ENCODE measurements at places on chromosomes 2 and 18.

- DNase-seq: no peak
These were observed 1.4 kb upstream of the TMEM178A start for GRCh38 chr2:39664232-39664887.

GRCh38 chr2:218398437-218399390 is 954 bp upstream of the CTDSP1 start:
- DNase-seq: peak; percentile 51

GRCh38 chr2:120750488-120751210 is 15.0 kb downstream of the GLI2 start:
- no peak for DNase-seq

DNA sequence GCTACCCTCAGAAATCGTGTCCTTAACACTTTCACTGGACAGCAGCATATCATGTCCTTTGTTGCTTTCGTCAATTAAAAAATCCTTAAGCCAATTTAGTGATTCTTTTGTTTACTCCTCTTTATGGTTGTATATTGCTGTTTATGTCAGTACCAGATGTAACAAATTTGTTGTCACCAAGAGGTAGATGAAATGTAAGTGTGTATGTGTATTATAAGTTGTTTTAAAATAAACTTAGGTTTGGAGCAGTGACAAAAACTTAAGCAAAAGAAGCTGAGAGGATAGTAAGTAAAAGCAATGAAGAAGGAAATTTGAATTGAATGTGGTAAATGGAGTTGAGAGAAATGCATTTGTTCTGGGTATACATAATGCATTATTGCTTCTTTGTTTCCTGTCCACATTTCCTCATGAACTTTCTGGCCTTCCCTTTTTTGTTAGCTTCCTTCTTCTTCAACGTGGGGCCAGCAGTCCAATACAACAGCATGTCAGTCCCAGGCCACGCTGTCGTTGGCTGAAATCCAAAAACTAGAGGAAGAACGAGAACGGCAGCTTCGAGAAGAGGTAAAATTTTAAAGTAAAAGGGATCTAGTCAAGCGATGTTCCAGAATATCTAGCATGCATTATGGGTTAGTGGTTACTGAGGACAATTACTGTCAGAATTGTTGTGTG is 30.5 kb upstream of the SNORC start:
- no peak for DNase-seq

DNA sequence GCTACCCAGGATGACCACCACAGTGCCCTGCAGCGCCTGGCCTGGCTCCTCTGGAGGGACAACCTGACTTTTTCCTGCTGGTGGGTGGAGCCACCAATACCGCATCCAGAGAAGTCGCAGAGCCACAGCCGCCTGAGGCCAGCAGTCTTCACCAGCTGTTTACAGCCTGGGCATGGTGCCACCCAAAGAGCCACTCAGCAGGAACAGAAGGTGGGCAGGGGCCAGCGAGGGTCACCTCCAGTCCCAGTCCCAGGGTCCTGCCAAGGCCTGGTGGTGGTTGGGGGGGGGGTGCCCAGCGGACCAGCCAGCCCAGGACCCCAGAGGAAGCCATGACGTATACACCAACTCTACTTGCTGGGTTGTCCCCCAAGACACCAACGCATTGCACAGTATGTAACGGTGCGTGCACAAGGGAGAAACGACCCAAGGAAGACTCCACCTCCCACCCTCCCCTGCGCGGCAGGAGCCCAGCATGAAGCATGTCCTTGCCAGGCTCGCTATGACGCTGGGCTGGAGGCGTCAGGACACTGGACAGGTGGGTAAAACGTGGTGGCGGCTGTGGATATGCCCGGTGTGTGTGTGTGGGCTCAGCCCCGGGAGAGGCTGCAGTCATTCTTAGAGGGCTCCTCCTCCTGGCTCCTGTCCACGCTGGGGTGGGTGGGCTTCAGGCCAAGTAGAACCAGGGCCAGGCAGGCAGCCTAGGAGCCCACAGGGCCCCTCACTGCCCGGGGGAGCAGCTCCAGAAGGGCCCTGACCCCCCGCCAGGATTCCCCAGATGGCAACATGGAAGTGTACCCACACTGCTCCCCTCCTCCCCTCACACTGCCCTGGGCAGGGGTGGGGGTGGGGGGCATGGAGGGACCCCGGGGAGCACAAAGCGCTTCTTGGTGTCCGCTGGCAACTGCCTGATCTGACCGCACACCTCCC is 49.3 kb downstream of the HS6ST1 start:
- DNase-seq: no peak

- no peak for DNase-seq
These were observed 16.4 kb upstream of the MAP3K20 start for GRCh38 chr2:173059292-173059691.

DNA sequence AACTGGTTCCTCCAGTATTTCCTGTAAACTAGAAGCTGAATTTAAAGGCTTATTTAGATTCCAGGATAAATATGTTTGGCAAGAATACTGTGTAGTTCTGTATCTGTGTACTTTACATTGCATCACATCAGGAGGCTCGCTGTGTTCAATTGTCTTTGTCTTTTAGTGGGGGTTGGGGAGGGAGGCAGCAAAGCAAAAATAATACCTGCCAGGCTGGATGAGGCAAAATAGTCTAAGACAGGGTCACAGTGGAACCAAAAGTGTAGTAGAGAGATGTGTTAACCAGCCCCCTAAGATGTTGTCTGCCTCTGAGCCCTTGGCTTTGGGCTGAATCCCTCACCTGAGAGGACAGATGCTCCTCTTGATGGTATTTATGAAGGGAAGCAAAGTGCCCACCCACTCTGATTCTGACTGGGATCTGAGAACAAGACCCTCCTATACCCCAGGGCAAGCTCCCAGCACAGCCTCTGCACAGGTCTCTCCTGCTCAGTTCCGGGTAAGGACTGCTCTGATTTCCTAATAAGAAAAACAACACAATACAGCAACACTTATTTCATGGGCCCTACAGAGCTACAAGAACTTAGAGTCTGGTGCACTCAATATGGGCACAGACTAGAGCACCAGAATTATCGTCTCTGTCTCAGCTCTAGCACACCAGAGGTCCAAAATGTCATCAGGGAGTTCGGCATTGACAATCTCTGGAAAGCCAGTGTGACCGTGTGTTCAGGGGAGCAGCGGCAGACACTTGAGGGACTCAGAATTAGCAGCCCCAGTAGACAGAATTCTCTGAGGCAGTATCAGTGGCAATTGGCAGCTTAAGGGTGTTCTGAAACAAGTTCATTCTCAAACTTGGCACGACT is 7.2 kb upstream of the AFTPH start:
- DNase-seq: no peak

DNA sequence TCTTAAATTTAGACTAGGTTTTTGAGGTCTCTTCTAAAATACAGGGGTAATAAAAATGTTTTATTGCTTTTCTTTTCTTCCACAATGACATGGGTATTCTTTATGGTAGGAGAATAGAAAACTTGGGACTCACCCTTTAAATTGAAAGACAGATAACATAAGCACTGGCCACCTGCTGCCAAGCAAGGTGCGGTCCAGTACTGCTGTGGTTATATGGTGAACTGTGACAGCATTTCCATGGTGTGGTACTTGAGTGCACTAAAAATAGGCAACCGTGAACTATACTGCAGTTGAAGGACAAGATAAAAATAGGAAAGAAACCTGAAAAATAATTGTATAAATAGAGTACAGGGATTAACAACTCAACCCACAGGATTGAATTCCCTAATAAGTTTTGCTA is 54.4 kb upstream of the GRB14 start:
- DNase-seq: no peak

DNA sequence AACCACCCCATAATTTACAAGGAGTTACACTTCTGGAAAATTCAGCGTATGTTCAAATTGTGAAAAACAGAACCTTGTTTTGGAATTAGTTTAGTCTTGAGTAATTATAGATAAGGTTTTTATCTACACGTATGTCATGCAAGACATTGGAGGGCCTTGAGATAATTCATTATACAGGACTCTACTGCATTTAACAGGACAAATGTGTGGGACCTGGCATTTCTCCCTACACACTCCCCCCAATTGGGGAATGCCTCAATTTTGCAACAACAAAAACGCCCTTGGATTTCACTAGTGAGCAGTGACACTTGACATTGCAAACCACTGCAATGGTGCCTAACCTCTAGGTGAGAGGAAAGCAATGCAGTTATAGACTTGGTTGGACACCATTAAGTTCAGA is 11.4 kb downstream of the SLC1A4 start:
- DNase-seq: no peak

- peak; percentile 51 for DNase-seq
These were observed 759 bp downstream of the PPP4R3B start for GRCh38 chr2:55616551-55617174.

DNA sequence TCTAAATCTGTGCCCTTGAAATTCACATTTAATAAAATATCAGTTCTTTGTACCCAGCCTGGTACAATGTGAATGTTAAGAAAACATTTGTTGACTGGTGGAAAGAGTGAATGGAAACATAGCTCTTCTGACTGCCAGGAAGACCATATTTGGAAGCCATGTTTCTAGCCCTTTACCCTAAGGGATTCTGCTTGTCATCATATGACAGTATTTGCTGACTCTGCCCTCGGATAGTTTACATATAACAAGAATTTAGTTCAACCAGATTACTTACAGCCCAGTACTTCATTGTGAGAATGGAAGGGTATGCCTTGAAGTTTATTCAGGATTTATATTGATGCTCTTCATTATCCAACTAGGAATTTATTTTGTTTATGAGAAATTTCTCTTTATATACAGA is 13.8 kb upstream of the KCNS3 start:
- no peak for DNase-seq

GRCh38 chr2:38146907-38147307 is 71.0 kb upstream of the CYP1B1 start:
- DNase-seq: no peak

DNA sequence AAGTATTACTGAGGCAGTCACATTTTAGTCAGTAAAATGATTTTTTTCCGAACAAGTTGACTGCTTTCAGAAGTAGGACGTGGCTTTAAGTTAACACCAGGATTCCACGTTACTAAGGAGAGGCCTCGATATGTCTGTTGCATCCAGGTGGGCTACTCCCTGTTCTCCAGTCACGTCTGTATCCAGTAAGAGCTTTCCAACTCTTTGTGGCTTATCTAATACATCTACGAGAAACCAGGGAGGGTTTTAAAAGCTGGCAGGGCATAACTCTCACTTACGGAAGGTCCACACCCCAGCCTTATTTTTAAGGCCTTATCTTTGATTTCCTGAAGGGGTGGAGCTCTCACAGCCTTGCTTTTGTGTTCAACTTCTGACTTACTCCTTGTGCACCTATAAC is 99.2 kb downstream of the SLC8A1 start:
- DNase-seq: no peak

- no peak for DNase-seq
These were observed 55.3 kb upstream of the HK2 start for GRCh38 chr2:74778381-74779264.

GRCh38 chr18:35694808-35695207 is 113.3 kb downstream of the GALNT1 start:
- no peak for DNase-seq

DNA sequence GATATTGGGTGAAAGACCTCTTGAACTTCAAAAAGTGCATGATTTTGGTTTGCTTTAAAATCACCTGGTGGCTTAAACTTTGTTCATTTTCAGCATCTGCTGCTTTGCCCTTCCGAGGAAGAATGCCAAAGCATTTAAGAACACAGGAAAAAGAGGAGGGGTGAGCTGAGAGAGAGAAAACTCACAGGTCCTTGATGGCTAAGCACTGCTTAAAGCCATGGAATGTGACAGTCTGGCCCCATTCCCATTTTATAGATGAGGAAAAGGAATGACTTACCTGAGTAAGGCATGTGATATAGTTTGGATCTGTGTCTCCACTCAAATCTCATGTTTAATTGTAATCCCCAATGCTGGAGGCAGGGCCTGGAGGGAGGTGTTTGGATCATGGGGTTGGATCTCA is 58.1 kb downstream of the KCNS3 start:
- DNase-seq: no peak

DNA sequence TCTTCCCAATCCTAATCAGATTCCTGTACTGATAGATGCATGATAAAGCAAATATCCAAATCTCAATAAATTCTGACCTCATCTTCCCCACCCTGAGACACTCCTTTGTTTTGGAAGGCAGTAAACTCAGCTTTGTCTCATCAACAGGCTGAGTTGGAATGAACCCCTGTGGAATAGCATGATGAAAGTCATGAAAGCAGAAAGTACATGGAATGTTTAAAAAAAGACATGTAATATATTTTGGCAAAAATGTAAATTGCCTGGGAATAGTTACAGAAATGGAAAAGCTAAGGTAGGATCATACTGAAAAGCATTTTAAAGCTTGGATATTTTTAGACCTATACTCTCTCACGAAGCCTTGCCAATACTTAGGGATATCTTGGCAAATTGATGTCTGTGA is 468.7 kb upstream of the CDH7 start:
- no peak for DNase-seq

- DNase-seq: no peak
These were observed 19.7 kb upstream of the STPG4 start for GRCh38 chr2:47174733-47175361.

DNA sequence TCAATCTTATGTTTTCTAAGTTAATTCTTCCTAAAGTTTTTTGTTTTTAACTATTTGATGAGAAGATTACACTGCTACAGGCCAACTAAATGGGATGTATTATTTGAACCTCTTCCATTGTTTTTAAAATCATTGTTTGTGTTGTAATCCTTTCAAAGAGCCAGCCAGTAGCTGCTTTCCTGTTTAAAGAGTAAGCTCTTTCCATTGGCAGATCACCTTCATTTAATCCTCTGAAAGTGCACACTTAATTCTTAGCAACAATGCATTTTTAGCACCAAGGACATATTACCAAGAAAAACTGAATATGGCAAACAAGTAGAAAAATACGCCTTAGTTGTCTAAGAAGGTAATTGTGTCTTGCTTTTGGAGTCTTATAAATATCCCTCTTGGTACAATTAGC is 54.0 kb downstream of the MEIS1 start:
- DNase-seq: no peak

DNA sequence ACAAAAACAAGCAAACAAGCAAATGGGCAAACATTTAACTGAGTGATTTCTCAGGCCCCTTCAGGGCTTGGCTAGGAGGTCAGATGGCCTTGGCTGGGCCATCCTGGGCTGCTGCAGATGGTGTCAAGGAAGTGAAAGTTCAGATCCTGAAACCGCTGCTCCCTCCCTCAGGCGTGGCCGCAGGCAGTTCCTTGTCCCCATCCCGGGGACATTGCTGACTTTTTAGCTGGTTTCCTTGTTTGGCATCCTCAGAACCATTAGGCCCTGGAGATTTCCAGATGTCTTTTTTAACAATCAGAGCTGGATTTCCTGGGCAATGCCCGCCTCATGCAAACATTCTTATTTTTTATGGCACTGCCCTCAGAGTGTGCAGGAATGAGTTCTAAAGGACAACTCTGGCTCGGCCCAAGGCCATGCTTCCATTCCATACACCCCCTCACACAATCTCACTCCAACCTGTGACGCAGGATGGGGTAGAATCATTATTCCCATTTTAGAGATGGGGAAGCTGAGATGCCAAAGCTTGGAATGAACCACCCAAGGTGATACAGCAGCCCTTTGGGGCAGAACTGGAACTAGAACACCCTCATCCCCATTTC is 86.1 kb upstream of the ZCCHC2 start:
- no peak for DNase-seq
